ENCODE measurements at places on chromosomes 13 and 19.

DNA sequence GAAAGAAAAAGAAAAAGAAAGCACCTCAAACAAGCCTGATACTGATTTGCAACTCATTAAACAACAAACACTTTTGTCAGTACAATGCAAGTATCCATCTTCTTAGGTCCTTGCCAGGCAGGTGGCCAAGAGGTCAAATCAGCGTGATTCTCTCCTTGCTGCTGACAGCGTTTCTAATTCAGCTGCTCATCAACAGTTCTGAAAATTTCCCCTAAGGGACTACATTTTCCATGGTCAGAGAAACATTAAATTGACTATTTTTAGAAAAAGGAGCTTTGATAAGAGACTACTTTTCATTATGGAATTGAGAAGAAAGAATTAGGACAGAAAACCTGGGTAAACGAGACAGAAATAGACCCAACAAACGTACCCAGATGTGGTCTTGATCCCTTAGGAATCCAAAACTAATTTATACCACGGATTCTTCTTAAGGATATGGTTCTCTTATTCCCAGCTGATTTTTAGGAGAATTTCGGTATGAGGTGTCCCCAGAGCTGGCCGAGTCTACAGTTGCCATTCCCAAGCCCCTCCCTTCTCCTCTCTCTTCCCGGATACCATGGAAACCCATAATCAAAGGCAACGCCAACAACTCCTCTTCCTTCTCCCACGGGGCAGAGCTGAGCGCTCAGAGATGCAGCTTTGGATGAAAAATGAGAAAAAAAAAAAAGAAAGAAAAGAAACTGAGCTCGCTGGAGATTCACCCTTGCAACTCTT, 29.5 kb upstream of the CEBPG start:
- DNase-seq, result no peak

- no peak for DNase-seq
Measured at GRCh38 chr13:44537248-44537647, 38.9 kb downstream of the TSC22D1 start.

DNA sequence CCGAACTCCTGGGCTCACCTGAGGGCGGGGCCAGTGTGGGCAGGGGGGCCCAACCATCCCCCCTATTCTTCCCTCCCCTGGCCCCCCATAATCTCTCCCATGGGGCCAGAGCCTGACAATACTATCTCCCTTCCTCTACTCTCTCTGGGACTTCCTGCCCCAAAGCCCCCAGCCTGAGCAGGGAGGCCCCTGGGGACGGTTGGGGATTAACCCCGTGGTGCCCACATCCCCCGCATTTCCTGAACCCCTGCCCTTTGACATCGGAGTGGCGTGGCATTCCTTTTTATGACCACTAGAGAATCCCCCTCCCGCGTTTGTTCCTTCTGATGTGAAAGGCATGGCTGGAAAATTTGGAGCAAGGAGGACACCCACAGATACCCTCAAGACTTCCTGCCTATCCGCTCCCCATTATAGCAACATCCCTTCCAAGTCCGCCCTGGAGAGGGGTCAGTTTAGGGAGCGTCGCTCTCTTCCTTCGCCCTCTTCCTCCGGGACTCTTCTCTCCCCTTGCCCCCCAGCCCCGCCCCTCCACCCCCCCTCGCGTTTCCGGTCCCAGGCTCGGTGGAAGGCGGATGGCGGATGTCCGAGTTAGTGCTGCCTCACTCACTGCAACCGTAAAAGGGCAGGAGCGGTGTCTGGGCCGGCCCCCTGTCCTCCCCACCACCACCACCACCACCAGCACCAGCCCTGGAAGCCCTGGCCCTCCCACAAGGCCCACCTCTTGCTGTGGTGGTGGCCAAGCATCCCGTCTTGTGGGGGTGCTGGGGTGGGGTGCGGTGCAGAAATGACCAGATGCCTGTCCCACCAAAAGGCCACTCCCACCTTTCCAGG, 1.8 kb downstream of the VASP start:
- peak; percentile 61 for DNase-seq

DNA sequence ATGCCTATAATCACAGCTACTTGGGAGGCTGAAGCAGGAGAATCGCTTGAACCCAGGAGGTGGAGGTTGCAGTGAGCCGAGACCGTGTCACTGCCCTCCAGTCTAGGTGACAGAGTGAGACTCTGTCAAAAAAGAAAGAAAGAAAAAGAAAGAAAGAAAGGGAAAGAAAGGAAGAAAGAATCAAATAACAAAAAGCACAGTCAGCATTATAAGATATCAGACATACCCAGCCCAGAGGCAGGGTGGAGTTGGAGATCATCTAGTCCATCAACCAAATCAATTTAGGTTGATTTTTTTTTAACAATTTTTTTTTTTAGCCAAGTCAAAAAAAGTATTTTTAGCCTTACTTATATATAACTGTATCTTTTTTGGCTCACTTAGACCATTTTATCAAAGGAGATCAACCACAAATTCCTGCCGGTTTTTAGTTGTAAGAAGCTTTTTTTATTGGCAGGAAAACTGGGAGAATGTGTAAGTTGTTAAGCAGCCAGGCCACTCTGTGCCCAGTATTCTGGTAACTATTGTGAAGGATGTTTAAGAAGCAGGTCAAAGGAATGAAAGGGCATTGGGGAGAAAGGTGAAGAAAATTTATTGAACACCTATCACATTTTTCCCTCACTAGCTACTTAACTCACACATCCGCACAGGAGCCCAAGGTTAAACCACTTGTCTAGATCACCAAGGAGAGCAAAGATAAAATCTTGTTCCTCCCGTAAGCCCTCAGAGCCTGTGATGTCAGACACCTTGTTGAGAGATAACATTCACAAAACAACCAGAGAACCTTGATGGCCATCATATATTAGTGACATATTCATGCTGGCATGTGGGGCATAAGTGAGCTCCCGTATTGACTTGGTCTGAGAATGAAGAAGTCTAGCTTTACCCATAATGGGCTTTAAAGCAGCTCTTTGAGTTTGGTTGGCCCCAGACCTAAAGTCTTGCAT, 91.8 kb downstream of the COL4A2 start:
- DNase-seq, result no peak

- DNase-seq, result no peak
Measured at GRCh38 chr19:42498169-42498757, 30.0 kb downstream of the CEACAM1 start.

GRCh38 chr13:74217811-74218210, 83.6 kb upstream of the KLF12 start:
- DNase-seq, result no peak

DNA sequence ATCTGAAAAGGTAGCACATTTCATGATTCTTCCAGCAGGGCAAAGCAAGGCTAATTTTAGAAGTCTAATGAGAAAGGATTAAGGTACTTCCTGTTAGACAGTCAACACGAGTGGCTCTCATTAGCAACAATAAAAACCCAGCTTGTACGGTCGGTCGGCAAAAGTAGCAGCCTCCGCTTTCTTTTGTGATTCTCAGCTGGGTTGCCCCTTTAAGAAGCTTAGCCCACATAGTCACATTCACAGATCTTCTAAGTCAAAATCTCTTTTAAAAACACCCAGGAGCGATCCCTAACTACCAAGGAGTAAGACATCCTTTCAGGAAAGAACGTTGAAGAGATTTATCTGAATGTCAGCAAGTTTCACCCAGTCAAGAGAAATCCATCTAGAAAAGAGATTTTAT, 684.8 kb downstream of the DIAPH3 start:
- DNase-seq, result no peak

- DNase-seq, result no peak
Measured at GRCh38 chr13:67977066-67977465, 746.9 kb upstream of the PCDH9 start.

DNA sequence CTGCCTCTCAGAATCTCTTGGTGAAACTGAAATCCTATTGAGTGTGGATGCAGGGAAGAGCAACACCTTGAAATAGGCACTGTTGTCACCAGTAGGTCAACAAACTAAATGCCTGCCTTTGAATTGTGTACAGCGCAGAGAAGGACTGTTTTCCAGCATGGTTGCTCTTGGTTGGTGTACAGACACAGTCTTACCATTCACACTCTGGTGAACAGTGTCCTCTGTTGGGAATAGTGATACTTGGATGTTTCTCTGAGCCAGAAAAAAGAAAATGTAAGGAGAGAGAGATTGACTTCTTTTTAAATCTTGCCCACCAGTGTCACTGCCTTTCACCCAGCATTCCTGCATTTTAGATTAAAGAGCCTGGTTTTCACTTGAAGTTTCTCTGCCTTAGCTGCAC, 179.7 kb downstream of the STK24 start:
- DNase-seq, result no peak

- DNase-seq, result no peak
Measured at GRCh38 chr13:50994651-50995050, 85.1 kb downstream of the RNASEH2B start.

DNA sequence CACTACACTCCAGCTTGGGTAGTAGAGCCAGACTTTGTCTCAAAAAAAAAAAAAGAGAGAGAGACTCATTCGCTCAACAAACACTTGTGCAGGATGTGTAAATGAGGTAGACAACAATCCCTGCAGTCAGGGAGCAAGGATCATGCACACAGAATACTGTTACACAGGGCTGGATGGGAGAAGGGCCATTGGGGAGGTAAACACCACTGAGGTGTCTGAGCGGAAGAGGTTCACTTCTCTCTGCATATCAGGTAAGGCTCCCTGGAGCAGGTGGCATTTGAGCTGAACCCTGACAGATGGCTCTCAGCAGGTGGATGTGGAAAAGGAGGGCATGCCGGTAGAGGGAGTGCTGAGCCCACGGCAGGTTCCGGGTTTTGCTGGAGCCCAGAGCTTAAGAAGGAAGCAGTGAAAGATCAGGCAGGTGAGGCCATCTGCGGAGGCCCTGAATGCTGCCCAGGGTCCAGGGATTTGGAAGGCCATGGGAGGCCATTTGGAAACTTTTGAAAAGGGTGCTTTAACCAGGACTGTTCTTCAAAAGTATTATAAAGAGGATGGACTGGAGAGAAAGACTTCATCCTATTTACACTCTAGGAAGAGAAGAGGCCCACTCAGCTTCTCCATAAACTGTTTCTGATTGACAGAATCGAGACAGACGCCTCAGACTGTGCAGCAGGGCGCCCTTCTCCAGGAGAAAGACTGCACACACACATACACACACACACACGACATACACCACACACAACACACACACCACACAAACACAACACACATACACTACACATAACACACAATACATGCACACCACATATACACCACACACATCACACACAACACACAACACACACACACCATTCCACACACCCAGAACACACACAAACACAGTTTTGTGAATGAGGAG, 199.4 kb downstream of the USP12 start:
- DNase-seq, result no peak

DNA sequence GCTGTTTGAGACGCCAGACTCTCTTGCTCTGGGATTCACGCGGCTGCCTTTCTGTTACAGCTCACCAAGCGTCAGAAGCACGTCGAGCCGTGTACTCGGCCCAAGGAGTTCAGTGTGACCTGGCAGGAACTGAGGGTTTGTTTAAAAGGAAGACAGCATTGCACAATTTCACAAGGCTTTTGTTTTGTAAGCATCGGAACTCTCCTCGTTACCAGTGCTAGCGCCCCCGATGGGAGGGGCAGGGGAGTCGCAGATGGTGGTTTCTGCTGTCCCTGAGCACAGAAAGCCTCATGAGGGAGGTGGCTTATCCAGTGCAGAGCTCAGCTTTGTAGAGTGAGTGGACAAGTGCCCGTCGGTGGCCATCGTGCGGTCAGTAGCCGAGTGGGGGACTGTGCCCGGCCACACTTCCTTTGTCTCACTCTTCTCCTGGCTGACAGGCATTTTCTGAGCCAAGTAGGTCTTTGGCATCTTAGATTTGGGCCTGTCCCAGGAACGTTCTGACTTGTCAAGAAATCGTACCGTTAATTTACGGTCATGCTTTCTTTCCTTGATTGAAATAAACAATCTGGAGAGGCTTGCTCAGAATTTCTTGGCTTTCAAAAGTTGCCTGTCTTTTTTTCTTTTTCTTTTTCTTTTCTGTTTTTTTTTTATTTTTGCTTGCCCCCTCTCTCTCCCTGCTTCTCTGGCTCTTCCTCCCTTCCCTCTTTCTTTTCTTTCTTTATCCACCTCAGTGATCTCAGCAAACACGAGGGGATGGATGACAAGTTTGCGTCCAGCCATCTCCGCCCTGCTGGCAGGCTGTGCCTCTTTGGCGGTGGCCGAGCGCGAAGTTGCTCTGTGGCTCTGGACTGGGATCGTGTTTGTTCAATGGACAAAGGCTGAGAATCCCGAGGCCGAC, 7.7 kb downstream of the KDM4B start:
- no peak for DNase-seq

- no peak for DNase-seq
Measured at GRCh38 chr13:113155982-113156655, 2.3 kb upstream of the PROZ start.
